NT2/D1 (cell line): ENCODE measurements at places on chromosomes 7 and 10.

DNA sequence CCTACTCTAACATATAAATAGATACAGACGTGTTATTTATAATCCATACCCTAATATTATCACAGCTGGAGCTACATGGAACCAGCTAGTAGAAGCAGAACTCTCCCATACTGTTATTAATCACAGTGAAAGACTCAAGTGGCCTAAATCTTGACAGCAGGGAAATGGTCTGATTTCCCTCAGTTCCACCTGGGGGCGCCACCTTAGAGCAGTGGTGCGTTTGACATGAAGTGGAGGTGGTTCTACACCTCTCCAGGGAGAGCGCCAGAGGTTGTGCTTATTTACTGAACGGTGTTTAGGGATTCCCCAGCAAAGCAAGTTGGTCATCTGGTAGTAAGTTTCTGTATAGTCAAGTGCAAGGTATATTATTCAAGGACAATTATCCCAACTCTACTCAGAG is 17.6 kb downstream of the DNTT start:
- DNase-seq, result no peak

- no peak for DNase-seq
These were observed 103.0 kb downstream of the CTBP2 start for GRCh38 chr10:125057158-125058001.

- DNase-seq, result no peak
These were observed 20.2 kb upstream of the INSIG1 start for GRCh38 chr7:155277385-155277994.

- no peak for DNase-seq
These were observed 2.9 kb downstream of the MNX1 start for GRCh38 chr7:157007470-157008066.

- no peak for DNase-seq
These were observed 124.3 kb downstream of the CUX1 start for GRCh38 chr7:101941481-101942383.

- no peak for DNase-seq
These were observed 41.4 kb upstream of the PITRM1 start for GRCh38 chr10:3213758-3214515.

GRCh38 chr7:27615420-27616185 is 47.1 kb downstream of the HIBADH start:
- DNase-seq, result no peak

- no peak for DNase-seq
These were observed 65.8 kb downstream of the ENTPD1 start for GRCh38 chr10:95821720-95822119.

DNA sequence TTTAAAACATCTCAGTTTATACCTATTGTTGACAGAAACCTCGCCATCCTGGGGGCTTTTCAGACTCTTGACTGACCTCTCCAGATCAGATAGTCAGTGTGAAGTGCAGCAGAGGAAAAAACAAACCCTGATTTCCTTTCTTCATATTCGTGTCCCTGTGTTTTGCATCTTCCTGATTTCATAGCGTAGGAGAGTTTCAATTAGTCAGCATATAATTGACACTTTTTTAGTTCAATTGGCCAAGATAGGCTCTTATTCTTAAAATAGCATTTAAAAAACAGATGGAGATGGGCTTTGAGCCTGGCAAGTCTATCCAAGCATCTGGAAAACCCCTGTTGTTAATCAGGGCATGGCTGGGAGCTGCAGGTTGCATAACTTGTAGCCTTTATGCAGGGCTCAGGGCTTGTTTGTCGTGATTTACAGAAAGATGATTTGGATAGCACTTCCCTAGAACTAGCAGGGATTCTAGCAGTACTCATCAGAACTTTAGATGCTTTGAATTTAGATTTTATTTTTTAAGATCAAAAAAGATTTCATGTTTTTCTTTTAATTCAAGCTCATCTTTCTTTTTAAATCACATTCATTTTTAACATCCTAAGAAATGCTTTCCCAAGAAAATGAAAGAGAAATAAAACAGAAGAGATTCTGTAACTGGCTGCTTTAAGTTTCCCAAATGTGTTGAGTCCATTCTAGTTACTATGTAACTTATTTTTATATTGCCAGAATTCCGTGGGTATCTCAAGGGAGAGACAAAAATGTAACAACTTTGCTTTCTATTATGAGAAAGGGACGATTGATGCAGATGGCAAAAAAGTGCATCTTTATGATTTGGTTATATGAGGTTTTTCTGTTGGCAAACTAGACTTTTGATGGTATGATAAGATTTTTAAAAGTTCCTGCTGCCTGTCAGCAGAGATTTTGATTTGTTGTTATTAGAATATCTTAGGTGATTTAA is 270.8 kb upstream of the FZD8 start:
- DNase-seq, result no peak

DNA sequence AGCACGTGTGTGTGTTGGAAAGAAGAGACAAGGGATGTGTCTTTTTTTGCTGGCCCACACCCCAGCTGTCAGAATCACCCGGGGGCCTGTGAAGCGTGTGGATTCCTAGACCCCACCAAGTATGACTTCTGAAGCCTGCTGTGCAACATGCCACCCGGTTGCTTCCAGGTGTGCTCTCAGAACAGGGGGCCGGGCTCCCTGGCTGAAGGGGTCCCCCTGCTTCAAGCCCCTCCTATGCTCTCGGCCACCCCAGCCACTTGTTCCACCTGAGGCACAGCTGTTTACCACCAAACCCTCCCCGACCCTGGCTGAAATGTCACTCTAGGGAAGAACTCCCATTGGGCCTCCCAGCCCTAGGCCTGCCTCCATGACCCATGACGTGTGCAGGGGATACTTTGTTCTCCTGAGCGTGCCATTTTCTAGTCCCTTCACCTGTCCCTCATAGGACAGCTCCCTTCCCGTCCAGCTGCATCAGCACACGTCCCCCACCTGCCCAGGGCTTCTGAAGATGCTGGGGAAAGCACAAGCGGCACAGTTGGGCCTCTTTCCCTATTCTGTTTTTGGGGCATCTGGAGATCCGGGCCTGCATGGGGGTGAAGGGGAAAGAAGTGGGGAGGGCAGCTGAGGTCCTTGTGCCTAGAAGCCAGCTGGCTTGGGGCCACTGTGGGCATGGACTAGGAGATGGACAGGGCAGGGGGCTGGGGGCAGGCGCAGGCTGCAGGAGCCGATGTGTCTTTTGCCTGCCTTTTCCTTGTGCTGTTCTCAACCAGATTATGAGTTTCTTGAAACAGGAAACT is 33.3 kb downstream of the CRHR2 start:
- DNase-seq, result no peak

DNA sequence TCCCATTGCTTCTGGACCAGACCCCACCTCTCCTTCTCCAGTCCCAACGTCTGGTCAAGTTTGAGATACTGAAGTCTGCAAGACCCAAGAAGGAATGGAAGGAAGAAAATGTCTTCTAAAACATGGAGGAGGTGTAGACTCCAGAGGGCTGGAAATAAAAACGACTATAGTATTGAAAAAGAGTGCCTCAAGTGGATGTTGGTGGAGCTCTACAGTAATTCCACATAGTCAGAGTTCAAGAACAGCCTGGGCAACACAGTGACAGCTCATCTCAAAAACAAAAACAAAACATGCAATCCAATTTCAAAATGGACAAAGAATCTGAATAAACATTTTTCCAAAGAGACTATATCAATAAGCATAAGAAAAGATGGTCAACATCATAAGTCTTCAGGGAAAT is 2.3 kb upstream of the PCGF6 start:
- no peak for DNase-seq

- DNase-seq, result no peak
These were observed 86.0 kb downstream of the WDFY4 start for GRCh38 chr10:48770561-48771089.

DNA sequence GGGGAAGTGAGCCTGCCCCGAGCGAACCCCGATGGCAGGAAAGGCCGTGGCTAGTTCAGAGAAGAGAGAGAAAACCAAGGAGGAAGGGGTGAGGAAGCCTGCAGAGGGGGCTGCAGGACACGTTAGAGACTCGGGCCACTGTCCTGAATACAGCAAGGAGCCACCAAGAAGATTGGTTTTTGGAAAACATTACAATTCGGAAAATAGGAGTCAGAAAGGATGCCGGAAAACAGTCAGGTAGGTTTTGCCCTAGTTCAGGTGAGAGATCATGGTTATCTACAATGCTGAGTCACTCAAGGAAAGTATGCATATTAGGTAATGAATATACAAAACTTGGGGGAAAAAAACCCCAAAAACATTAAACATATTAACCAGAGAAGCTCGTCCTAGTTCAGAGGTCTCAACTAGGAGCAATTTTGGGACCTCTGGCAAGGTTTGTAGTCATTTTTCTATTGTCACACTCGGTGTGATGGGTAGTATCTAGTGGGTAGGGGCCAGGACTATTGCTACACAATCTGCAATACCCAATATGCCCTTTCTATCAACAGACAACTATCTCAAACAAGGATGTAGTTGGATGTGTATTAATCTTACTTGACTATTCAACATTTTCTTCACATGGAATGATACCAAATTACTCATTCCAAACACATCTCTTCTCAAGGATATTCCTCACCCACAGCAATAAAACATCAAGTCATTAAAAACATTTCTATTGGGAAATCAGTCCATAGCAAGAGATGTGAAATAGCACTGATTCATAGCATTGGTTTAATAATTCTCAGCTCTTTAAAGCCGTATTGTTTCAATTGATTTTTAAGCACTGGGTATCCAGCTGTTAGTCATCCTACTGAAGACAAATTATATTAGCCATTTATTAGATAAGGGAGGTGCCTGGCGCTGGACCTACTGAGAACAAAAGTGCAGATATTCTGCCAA is 74.4 kb upstream of the RSU1 start:
- no peak for DNase-seq

DNA sequence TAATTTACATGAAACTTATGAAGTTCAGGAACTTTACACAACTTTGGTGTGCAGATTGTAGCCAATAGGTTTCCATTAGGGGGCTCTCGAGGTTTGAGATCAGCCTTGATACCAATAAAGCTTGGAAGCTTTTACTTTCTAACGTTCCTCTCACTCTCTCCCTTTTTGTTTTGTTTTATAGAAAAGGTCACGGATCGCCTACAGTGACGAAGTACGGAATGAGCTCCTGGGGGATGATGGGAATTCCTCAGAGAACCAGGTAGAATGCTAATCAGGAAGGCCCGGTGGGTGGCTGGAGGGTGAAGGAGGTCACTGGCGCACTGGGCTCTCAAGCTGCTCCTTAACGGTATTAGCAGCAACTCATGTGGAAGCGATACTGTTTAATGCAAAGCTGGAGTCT is 79.9 kb downstream of the VTI1A start:
- DNase-seq, result no peak

DNA sequence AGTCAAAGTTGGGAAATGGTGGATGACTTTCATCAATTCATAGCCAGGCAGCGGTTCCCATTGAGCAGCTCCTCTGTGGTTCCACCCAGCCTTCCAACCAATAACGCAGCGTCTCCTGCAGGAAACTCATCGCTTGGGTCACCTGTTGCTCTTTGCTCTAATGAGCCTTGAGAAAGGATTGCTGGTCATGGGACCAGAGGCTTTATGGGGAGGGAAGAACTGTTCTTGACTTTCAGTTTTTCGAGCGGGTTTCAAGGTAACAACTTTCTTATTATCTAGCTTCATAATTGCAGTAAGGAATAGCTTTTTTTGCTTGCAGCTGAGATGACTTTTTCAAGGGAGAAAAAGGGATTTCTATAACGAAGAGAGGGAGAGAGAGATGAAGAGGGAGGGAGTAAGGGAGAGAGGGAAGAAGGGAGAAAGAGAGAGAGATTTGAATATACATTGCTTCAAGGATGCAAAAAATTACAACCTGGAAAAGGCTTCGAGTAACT is 405 bp upstream of the ENTPD1 start:
- no peak for DNase-seq

GRCh38 chr7:40733578-40733977 is 598.8 kb downstream of the SUGCT start:
- no peak for DNase-seq
